ENCODE measurements at places on chromosomes 1 and 21.

DNA sequence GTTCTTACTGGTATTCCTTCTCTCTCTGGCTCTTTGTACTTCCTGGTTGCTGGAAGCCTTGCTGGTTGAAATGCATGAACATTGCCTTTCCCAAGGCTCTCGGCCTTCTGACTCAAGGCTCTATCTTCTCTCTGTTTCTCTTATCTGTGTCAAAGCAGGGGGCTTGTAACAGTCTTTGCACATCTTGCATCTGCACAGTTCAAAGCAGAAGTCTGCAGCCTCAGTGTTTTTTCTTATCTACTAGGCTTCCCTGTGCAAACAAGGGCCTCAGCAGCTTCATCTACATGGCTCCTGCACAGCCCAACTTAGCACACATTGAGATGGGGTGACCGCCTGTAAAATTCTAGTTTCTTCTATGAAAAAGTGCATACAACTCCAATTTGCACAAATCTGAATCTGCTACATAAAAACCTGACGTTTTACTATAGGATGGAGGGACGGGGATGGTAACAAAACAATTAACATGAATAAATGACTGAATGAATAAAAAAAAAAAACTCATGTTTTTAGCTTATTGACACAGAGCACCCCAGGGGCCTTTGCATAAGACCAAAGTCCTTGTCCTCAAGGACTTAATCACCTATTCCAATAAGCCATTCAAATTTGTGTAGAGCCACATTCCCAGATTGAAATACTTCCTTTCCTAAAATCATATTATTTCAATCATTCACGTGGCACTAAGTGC lies 458.3 kb downstream of the LMO4 start:
- no peak for DNase-seq

GRCh38 chr1:216903382-216903740 lies 180.1 kb upstream of the ESRRG start:
- no peak for DNase-seq

DNA sequence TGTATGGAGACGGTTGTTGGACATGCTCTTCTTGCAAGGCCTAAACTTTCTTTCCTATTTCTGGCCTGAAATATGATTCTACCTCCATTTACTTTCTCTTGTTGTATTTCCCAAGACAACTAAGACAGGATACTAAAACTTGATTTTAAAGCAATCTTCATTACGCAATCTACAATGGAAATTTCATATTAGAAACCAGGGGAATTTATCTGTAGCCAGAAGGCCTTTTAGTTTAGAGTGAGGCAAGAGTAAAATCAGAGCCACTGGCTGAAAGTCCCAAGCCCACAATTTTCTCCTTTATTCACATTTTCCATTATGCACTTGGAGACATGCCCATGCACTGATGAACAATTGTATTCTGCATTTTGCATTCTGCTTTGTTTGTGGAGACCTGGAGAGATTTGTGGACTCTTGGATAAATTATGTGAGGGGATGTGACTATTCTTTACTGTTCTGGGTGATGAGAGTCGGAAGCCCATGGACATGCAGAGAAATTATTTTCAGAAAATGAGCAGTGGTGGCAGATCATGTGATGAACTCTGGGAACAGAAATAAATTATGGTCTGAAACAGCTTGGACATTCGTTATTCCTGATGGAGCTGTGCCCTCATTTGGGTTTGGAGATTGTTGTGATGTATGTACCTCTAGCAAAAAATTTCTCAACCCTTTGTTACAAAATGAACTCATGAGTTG lies 336.8 kb downstream of the SEC16B start:
- DNase-seq = no peak

DNA sequence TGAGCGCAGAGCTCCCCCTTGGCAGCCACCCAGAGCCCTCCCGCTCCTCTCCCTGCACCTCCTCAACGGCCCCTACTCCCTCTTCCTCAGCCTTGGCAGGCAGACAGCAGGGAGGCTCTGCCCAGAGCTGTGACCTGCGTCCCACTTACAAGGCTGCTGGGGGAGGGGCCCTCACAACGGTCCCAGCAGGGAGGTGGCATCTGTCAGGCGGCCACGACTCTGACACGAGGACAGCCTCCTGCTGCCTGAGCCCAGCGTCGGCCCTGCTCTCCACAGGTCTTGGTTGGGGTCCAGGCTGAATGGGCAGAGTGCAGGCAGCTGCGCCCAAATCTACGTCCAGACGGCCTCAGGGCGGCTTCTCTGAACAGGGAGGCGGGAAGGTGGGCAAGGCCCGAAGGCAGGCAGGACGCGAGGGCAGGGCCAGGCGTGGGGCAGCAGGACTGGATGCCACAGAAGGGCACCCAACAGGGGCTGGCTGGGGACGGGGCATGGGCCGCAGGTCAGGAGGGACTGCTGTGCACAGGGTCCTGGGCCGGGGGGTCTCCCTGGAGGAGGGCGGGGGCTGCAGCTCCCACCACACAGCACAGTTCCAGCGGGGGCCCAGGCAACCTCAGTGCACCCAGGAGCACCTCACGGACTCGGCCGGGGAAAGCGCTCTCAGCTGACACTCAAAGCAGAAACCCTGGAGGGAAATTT lies 7.5 kb downstream of the SLC19A1 start:
- no peak for DNase-seq

DNA sequence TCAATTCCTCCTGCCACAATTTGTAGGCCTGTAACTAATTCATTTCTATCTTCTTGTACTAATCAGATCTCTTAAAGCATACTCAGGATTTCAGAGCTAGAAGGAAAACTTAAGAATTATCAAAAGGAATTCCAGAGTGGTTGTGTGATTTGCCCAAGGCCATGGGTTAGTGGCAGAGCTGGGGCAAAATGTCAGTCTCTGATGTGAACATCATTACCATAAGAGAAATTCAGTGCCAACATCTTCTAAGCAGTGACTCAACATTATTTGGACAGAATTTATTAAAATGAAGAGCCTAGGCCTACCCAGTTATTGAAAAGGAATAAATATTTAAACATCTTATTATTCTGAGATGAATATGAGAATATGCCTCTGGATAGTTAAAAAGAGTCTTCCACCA lies 14.5 kb downstream of the ST6GALNAC5 start:
- no peak for DNase-seq

GRCh38 chr21:38621132-38621531 lies 122.9 kb upstream of the ERG start:
- DNase-seq = no peak

DNA sequence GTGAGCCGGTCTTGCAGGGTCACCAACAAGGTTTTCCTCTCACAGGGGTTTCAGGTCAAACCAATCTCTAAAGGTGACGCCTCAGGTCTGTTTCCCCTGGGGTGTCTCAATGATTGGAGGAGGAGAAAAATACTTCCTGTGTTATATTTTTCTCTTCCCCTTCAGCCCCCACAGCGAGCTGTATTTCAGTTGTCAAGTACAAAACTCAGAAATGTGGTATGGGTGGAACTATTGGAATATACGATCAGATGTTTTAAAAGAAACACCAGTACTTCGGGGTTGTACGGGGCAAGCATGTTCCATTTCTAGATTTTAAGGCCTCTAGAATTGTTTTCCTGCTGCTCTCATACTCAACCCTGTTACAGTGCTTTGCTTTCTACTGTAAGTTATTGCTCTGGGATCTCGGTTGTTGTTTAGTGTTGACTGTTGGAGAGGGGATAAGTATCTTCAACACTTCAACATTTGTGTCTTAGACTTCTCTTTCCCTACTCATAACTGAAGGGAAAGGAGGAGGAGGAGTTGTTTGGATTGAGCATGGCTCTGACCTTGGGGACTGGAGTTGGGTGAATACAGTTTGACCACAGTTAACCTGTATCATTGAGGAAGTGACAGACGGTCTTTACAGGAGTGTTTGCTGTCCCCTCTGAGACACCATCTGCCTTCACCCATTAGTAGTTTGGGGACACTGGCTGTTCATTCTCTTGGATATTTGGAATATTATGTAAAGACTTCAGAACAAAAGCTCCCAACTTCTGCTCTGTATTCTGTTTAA lies 2.0 kb downstream of the MAPKAPK2 start:
- DNase-seq = no peak

- peak; percentile 25 for DNase-seq
Measured at GRCh38 chr21:35528116-35529042, 479.3 kb upstream of the RUNX1 start.

DNA sequence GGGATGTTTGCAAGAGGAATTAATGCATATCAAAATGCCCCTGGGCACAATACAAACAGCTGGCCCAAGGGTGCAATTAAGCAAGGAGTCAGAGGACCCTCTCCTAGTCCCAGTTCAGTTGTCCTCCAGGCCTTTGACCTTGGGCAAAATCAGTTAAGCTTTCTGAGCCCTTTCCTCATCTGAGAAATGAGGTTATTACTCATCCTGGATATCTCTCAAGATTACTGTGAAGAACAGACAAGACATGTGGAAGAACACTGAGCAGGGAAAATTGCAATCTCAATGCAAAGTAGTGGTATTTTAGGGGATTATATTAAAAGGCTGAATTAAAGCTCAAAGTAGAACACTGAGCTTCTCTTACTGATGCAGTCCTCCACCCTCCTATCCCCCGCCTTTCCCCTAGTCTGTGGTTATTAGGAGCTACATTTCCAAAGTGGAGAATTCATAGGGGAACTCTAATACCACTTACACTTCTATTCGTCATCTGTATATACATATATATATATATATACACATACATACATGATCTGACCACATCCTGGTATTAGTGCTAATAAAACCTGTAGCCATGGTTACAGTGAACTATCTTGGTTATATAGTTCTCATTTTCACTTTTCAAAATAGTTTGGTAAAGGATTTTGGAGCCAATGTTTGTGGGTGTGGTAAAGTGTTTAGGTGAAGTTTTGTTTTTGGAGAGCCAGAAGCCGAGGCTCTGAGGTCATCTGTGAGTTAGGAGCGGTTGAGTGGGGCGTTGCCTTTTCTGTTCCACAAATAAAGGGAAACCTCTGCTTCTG lies 18.1 kb downstream of the KIAA0040 start:
- DNase-seq = no peak

DNA sequence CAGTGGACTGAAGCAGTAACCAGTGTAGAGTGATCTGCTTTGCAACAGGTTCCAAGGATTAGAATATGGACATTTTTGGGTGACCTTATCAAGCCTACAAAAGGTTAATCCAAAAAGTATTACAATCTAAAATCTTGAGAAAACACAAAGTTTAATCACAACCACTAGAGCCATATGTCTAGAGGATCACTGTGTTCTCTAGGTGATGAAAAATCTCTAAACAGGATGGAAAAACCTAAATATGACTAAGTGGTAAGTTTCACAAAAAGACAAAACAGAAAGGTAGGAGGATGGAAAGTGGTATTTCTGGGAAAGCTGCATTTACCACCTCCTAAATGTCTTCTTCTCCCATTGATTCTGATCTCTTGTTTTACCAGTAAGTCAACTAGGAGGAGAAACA lies 411.1 kb upstream of the CXADR start:
- no peak for DNase-seq

- DNase-seq = no peak
Measured at GRCh38 chr1:205444300-205444930, 11.4 kb downstream of the BLACAT1 start.

GRCh38 chr1:164563721-164564360 lies 4.9 kb downstream of the PBX1 start:
- no peak for DNase-seq

- no peak for DNase-seq
Measured at GRCh38 chr1:164320790-164321731, 237.9 kb upstream of the PBX1 start.
